ENCODE measurements at places on chromosomes 12 and 14.

DNA sequence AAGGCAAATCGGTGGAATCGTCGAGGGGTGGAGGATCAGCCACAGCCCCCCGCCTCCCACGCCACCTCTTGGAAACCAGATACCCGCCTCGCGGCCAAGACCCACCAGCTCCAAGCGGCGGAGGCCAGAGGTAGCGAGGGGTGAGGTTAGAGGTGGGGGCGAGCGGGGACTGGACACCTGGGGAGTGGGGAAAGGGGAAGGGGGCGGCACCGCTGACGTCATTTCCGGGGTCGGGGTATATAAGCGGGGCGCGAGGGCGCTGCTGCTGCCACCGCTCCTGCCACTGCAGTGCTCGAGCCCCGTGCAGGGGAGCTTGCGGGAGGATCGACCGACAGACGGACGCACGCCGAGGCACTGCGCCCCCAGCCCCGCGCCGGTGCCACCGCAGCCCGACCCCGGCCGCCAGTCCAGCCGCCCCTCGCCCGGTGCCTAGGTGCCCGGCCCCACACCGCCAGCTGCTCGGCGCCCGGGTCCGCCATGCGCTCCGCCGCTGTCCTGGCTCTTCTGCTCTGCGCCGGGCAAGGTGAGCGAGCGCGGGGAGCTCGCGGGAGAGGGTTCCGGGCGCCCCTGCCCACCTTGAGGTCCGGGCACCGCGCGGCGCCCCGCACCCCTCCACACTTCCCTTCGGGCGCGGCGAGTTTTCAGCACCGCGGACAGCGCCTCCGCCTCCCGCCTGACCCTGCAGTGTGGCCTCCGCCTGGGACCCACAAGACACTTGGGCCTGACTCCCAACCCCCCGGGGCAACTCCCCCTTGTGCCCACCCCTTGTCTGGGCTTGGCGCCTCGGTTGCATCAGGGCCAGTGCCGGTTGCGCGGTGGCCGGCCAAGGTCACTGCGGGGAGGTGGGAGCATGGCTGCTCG, at the start of gene CHGA:
Gene CHGA, plus strand, starts transcription at position 268 of the 861 bp plus-strand sequence. Its CDS starts 210 bp downstream, at position 478.
- peak; percentile 52 for DNase-seq

GRCh38 chr12:24931666-24932405, 17.1 kb downstream of the BCAT1 start:
- no peak for DNase-seq

DNA sequence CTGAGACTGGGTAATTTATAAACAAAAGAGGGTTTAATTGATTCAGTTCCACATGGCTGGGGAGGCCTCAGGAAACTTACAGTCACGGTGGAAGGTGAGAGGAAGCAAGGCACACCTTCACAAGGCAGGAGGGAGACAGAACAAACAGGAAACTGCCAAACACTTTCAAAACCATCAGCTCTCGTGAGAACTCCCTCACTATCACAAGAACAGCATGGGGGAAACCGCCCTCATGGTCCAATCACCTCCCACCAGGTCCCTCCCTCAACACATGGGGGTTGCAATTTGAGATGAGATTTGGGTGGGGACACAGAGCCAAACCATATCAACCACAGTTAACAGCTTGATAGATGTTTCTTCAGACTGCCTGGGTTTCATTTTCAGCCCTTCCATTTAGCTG, 6.2 kb upstream of the GNPNAT1 start:
- DNase-seq, result no peak

DNA sequence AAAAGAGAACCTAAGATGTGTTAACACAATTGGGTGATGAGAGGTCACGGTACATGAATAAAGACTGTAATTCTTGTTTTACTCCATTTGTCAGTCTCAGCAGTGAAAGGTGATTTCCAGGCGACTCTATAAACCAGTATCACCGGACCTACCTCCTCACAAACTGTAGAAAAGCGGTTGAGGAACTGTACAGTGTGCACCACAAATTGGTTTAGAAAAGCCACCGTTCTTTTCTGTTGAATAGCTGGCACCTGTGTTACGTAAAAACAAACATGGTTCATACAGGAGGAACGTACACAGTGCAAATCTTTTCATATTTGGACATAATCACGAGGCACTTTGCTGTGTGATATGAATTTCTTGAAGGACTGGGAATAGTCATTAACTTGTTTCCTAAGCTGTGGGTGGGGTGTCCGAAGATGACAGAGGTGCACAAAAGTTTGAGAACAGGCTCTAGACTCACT, 663 bp downstream of the WASHC3 start:
- no peak for DNase-seq

DNA sequence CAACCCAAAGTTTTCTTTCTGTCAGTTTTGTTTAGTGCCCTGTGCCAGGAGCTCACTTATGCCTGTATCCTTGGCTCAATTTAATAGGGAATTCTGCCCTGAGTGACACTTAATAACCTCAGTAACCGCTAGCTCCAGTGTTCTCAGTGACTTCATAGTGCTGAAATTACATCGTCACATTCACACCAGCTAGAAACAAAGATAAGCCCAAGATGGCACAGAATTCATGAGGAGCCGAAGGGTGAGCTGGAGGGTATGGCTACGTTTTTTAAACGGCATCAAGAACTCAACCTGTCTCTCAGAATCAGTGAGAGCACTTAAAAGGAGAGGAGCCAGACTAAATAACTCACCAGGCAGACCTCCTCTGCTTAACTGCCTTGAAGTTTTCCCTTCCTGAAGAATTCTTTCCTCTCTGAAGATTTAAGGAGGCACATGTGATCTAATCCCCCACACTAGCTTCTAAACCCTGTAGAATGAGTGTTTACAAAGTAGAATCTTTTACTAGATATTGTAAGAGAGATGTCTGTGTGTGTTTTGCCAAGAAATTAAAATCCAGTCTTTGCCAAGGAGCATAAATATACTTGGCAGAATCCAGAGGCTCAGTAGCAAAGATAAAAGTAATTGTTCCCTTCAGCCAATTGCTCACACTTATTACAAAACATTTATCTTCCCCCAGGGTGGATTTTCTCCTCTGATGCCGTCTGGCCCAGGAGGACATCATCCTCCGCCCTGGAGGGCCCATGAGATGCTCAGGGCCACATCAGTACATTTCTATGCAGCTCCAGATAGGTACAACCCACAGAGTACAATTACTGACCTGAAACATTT, 37.3 kb downstream of the PTGER2 start:
- DNase-seq, result no peak

- no peak for DNase-seq
Observed at GRCh38 chr12:101566318-101566717, 28.5 kb upstream of the MYBPC1 start.

DNA sequence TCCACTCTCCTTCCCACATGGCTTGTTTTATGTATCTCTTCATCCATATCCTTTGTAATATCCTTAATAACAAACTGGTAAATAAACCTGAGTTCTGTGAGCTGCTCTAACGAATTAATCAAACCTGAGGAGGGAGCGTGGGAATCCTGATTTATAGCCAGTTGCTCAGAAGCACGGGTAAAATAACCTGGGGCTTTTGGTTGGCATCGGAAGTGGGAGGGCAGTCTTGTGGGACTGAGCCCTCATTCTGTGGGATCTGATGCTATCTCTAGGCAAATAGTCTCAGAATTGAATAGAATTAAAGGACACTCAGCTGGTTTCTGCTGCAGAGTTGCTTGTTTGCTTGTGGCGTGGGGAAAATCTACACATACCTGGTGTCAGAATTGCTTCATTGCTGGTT, 17.5 kb upstream of the LDHB start:
- DNase-seq, result no peak

GRCh38 chr14:90850487-90850886, 34.3 kb upstream of the TTC7B start:
- DNase-seq, result no peak

DNA sequence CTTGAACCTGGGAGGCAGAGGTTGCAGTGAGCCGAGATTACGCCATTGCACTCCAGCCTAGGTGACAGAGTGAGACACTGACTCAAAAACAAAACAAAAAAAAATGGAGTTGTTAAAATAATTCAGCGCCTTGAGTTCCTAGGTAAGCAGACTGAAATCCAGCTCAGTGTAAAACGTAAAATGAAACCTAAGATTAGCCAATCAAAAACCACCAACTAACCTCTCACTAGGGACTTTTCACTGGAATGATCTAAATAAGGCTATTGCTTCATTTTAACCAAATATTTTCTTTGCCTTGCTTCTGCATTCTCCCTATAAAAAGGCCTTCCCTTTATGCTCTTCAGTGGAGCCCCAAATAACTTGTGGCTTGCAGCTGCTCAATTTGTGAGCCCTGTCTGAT, 91.6 kb upstream of the HIF1A start:
- no peak for DNase-seq

DNA sequence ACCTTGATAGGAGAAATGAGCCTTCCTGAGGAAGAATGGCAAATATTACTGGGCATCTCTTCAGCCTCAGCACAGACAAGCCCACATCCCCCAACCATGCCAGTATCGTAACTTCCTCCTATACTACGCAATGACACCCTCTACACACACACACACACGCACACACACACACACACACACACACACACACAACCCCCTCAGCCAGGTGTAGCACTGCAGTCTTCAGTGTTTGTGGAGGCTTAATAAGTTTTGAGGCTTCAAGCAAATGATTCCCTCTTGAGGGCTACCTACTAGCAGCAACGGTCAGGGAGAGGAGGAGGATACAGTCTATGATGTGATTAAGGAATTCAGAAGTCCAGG, 1.6 kb downstream of the DGKA start:
- peak; percentile 45 for DNase-seq

DNA sequence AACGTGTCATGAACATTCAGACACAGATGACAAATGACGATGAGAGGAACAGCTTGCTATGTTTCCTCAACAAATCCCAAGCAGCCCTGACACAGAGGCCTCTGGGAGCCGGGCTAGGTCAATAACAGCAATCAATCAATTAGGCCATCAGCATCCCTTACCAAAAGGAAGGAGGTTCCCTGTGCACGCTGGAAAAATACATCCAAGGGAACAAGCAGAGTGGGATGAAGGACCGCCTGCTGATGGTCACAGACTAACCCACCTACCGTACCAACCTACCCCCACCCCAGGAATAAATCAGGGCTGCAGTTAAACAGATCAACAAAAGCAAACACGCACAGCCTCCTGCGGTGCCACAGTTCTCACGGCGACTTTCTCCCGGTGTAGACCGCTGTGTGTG, 265.1 kb upstream of the SFSWAP start:
- no peak for DNase-seq

DNA sequence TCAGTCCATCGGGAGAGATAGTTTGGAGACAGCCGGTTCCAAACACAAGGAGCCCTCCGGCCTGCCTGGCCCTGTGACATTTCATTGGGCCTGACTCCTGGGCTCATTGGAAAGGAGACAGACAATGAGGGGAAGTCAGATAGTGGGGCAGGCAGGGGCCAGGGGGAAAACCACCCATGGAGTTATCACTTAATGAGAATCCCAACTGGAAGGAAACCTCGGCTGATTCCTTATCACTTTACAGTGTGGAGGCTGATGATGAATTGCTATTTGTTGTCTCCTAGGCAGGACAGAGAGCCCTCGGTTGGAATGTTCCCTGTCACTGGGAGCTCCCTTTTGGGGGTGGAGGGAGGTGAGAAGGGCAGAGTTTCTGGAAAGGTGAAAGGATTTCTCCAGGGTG, 44.4 kb downstream of the TBX5 start:
- DNase-seq, result no peak

- DNase-seq, result no peak
Observed at GRCh38 chr14:103089386-103090335, 4.9 kb upstream of the EXOC3L4 start.

- DNase-seq, result peak; percentile 62
Observed at GRCh38 chr12:8698132-8698851, 501 bp downstream of the RIMKLB start.

DNA sequence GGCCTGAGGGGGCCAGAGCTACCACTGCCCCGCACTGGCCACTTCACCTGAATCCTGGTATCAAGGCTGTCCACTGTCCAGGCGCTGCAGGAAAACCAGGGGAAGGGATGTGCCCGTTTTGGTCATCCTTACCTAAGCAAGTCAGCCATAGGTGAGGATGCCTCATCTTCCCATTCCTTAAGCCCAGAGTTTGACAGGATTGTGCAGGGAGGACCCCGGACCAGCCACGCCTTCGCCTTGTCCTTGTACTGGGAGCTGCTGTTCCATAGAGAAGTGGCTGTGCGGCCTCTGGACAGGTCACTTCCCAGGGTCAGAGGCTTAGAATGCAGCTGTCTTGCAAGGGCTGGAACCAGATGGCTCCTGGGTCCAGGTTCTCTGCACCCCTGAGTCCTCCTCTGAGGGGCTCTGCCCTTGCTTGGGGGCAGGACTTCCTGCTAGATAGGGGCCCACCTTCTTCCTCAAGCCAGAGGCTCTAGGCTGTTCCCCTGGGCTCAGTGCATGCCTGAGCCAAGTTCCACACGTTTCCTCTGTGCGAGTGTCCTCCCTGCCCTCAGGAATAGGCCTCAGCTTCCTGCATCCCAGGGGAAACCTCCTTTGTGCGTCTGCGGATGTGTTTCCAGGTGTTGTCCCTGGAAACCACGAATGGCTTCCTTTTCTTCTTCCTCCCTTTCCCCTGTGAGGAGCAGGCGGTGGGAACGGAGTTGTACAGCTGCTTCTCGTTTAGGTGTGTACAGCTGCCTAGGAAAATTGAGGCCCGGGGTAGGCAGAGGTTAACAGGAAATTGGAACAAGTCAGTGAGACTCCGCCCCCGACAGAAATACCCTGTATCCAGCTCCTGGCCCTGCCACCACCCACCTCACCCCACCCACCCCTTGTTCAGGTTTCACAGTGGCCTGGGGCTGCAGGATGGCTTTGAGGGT, 54.3 kb upstream of the RIN3 start:
- DNase-seq, result no peak

DNA sequence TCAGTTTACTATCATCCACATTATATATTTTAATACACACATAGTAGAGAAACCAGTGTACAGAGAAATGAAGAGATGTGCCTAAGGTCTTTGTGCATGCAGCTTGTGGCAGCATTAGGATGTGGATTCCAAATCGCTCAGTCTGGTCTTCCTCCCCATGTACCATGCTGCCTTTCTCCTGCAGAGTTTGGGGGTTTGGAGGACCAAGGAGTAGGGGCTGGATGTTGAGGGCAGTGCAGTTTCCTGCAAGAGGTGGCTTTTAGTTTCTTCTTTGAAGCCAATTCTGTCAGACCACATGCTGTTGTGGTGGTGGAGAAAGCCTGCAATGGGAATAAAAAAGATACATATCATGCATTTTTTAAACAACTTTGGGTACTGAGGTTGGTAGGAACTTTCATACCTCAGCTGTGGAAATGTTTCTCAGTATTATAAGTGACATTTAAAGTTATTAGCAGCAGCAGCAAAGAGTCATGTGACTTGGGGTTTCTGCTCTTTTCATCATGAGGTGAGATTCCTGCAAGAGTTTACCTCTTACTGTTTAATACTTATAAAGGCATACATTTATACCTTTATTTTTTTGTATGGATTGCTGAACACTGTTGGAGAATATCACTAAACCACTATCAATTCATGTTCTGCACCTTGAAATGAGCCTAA, 34.4 kb downstream of the TESPA1 start:
- DNase-seq, result no peak

GRCh38 chr12:3004655-3005565, 45.7 kb downstream of the TEAD4 start:
- no peak for DNase-seq

- DNase-seq, result no peak
Observed at GRCh38 chr14:57302883-57303282, 34.1 kb downstream of the AP5M1 start.

GRCh38 chr12:99131751-99132199, 486.7 kb downstream of the APAF1 start:
- DNase-seq, result no peak
